NB4 (cell line): ENCODE measurements at places on chromosomes 16 and 17.
A peak's percentile ranks its signal among the peaks of the same experiment; 100 is the strongest.

GRCh38 chr17:1709971-1710806 lies at the start of gene TLCD2:
Gene TLCD2 (minus strand): TSS chr17:1710377. CDS start chr17:1710242, 135 bp downstream.
- DNase-seq = no peak

- peak; percentile 26 for DNase-seq
Observed at GRCh38 chr16:67608364-67608763, 36.6 kb upstream of the CARMIL2 start.

GRCh38 chr16:71255721-71256120 lies 25.2 kb upstream of the HYDIN start:
- no peak for DNase-seq

- peak; percentile 87 for DNase-seq
Observed at GRCh38 chr16:77971306-77972061, 50.9 kb upstream of the CLEC3A start.

GRCh38 chr17:41296846-41297245 lies 5.8 kb downstream of the KRTAP29-1 start:
- DNase-seq = no peak

DNA sequence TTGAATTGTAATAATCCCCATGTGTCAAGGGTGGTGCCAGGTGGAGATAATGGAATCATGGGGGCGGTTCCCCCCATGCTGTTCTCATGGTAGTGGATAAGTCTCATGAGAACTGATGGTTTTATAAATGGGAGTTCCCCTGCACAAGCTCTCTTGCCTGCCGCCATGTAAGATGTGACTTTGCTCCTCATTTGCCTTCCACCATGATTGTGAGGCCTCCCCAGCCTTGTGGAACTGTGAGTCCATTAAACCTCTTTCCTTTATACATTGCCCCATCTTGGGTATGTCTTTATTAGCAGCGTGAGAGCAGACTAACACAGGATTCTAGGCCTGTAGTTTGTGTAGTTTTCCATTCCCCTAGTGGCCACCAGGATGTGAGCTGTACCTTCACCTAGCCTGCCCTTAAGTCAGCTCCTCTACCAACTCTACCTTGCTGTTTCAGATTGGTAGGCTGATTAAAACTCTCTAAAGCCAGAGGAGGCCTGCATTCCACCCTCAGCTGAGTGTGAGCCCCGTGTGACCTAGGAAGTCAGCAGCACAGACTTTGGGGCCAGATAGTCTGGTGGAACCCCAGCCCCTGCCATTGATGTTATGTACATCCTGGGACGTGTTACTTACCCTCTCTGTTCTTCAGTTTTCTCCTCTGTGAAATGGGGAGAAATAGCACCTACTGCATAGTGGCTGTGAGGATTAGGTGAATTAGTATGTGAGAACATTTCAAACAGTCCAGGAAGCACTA lies 252.4 kb upstream of the CACNG5 start:
- DNase-seq = no peak

DNA sequence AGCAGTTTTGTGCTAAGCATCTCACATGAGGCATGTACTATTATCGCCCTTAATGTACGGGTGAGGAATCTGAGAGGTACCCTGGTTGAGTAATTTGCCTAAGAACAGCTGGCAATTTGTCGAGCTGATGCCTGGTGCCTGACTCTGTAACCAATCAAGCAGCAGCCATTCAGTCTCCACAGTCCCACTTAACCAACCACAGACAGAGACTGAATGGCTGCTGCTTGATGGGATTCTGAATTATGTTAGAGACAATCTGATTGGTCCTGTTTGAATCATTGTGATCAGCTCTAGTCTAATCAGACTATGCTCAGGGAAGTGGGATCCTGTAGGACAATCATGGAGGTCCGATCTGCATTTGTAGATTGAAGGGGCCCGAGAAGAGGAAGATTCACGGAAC lies 447.0 kb downstream of the SHISA9 start:
- DNase-seq = no peak

GRCh38 chr17:70137451-70138230 lies 31.7 kb upstream of the KCNJ2 start:
- no peak for DNase-seq

- no peak for DNase-seq
Observed at GRCh38 chr16:11992586-11993524, 16.3 kb downstream of the SNX29 start.

- no peak for DNase-seq
Observed at GRCh38 chr16:81095653-81095952, 592 bp downstream of the GCSH start.

GRCh38 chr17:29929006-29929532 lies 959 bp downstream of the SSH2 start:
- DNase-seq = peak; percentile 81

DNA sequence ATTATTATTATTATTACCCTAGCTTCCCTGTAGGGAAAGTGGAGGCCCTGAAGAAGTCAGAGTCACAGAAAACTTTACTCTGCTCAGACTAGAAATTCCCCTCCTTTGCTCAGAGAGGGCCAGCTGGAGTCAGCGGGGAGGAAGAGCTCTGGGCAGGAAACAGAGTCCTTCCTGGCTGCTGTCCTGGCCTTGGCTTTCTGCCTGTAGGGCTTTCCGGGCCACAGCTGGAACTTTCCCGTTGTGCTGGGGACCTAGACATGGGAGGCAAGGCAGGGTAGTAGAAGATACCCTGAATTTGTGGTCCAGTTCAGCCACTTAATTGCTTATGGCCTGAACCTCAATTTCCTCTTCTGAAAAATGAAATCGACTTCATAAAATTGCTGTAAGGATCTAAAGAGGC lies 14.0 kb upstream of the CCL2 start:
- DNase-seq = peak; percentile 60
